ENCODE measurements at places on chromosomes 7 and 10. TPM values are rescaled to one million over a fixed set of nuclear protein-coding genes. Genes with fewer than 3 reads are reported as not detected.

Gene MTERF1
- total RNA-seq = 13.6 TPM

Gene HECW1
- 0.77 TPM for total RNA-seq

Gene KIAA1549
- 14.1 TPM for total RNA-seq

Gene ARMC10
- 73.2 TPM for total RNA-seq

Gene MBL2
- not detected for total RNA-seq

Gene RBM17
- total RNA-seq = 65.4 TPM

Gene CAMK2B
- total RNA-seq = 0.26 TPM

Gene SPDYE6
- total RNA-seq = not detected

Gene CDC14C
- total RNA-seq = not detected

Gene AMPH
- not detected for total RNA-seq

Gene COMTD1
- total RNA-seq = 32.8 TPM

Gene HDAC9
- total RNA-seq = 17.1 TPM

Gene EFCAB10
- not detected for total RNA-seq

Gene RPS24
- 1,400 TPM for total RNA-seq

Gene LIPK
- total RNA-seq = not detected

Gene NPTX2
- total RNA-seq = 0.15 TPM

Gene UTF1
- total RNA-seq = not detected

Gene GSAP
- total RNA-seq = 0.85 TPM

Gene AUTS2
- 2.5 TPM for total RNA-seq

Gene AGMO
- total RNA-seq = not detected

Gene CPA2
- 0.87 TPM for total RNA-seq

Gene GARIN1A
- 1.2 TPM for total RNA-seq

Gene MARCHF5
- total RNA-seq = 66.2 TPM

Gene ZNF467
- 18.1 TPM for total RNA-seq

Gene TRPV5
- not detected for total RNA-seq

Gene UPK3BL2
- total RNA-seq = 14.4 TPM

Gene MYH16
- total RNA-seq = 0.23 TPM

Gene PROSER2
- 4.1 TPM for total RNA-seq

Gene TET1
- total RNA-seq = 2.3 TPM

Gene VAX1
- total RNA-seq = 4.6 TPM

Gene OR13A1
- not detected for total RNA-seq

Gene SAP25
- 3.0 TPM for total RNA-seq

Gene LZTS2
- 65.5 TPM for total RNA-seq

Gene EVX1
- 0.10 TPM for total RNA-seq

Gene ACTL6B
- total RNA-seq = not detected

Gene FAM25G
- total RNA-seq = not detected

Gene RELN
- 0.10 TPM for total RNA-seq

Gene C10orf62
- total RNA-seq = not detected

Gene GIMAP1
- 0.05 TPM for total RNA-seq

Gene MYL10
- total RNA-seq = not detected

Gene CDHR1
- 0.39 TPM for total RNA-seq

Gene FLNC
- 10.2 TPM for total RNA-seq

Gene PTCD1
- total RNA-seq = 15.0 TPM

Gene ZPBP
- not detected for total RNA-seq

Gene LIMK1
- 59.6 TPM for total RNA-seq

Gene TFR2
- total RNA-seq = 9.1 TPM

Gene GRM3
- total RNA-seq = not detected

Gene PAPOLB
- total RNA-seq = not detected

Gene ACSM6
- total RNA-seq = not detected

Gene MUC12
- 6.8 TPM for total RNA-seq

Gene DMBT1
- total RNA-seq = 0.05 TPM

Gene PLEKHS1
- total RNA-seq = 0.21 TPM

Gene UROS
- total RNA-seq = 103 TPM

Gene CXCL12
- total RNA-seq = 0.82 TPM

Gene ERVW-1
- total RNA-seq = not detected

Gene NUTM2B
- 0.31 TPM for total RNA-seq
